ENCODE measurements at places on chromosomes 13 and 19. TPM values are rescaled to one million over a fixed set of nuclear protein-coding genes. Genes with fewer than 3 reads are reported as not detected.

GRCh38 chr13:44744880-44745633 is 168.9 kb upstream of the TSC22D1 start:
- DNase-seq, result no peak

GRCh38 chr19:17045907-17046502 is 19.4 kb upstream of the CPAMD8 start:
- DNase-seq, result no peak

- no peak for DNase-seq
Measured at GRCh38 chr19:47848823-47849473, 10.1 kb upstream of the TPRX2 start.

DNA sequence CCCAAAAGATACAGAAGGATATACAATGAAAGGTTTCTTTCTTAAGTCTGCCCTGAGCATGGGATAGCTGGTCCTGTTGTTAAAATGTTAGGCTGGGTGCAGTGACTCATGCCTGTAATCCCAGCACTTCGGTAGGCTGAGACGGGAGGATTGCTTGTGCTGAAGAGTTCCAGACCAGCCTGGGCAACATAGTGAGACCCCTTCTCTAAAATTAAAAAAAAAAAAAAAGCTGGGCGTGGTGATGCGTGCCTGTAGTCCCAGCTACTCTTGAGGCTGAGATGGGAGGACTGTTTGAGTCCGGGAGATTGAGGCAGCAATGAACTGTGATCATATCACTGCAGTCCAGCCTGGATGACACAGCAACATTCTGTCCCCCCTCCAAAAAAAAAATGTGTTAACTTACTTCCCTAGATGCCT is 52.5 kb upstream of the SHKBP1 start:
- no peak for DNase-seq

DNA sequence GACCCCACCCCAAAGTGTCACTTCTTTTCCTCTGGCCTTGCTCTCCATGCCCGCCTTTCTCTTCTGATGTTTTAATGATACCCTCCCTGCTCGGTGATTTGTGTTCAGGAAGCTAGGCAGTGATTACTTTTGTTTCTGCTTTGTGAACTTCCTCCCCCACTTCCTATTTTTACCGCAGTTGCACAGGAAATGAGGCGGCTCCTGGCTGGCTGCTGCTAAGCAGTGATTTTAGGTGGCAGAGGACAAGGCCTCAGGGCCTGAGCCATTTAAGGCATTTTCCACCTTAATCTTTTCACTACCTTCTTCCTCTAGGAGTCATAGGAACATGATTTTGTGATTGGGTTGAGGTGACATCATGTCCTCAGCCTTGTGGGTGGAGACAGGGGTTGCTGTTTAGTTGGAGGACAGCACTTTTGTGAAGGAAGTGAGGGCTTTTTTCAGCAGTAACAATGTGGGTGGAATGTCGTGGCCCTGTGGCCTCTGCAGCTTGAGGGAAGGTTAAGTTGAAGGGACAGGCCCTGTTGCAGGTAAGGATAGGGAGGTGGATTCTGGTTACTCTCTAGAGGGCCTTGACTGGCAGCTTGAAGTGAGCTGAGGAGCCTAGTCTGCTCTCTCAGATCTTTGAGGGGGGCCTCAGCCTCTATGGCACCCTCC is 15.7 kb downstream of the GARRE1 start:
- peak; percentile 27 for DNase-seq

GRCh38 chr13:83232626-83233025 is 649.6 kb downstream of the SLITRK1 start:
- DNase-seq, result no peak

DNA sequence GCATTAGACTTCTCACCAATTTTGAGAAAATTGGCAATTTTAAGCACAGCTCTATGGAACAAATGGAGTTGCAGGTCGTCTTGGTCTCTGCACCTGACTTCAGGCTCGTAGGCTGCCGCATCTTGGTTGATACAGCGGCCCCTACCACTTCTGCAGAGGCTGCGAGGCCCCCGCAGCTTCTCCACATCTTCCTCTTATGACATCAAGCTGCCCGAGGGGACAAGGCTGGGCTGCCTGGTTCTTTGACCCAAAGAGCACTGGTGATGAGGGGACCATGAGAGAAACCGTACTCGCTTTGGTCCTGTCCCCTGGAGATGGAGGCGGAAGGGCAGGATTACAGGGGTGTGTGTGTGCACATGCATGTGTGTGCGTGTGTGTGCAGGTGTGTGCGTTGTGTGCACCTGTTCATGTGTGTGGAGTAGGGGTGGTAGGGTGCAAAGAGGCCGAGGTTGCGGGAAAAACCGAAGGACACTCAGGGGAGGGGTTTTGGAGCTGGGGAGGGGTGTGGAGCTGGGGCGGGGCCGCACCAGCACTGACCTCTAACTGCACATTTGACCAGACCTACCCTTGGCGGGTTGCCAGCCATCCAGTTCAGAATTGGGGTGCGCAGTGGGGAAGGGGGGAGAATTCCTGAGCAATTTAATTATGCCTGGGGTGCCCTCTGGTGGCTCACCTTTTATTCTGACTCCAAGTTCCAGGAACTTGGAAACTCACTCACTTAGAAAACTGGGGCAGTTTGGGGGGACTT is 65.1 kb upstream of the ARHGEF7 start:
- DNase-seq, result peak; percentile 69

DNA sequence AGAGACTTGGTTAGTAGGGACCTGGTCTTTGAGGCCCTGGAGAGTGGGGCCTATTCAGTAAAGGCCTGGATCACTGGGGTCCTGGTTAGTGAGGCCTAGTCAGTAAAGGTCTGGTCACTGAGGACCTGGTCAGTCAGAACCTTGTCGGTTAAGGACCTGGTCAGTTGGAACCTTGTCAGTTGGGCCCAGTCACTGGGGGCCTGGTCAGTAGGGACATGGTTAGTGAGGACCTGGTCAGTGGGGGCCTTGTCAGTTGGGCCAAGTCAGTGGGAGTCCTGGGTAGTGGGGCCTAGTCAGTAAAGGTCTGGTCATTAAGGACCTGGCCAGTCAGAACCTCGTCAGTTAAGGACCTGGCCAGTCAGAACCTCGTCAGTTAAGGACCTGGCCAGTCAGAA is 43.2 kb upstream of the TPM4 start:
- DNase-seq, result no peak

GRCh38 chr19:3360421-3361383 is 5.7 kb upstream of the NFIC start:
- DNase-seq, result peak; percentile 70

PLIN5 gene
- total RNA-seq, result 12.6 TPM

MBD3L2 gene
- not detected for total RNA-seq

NUFIP1 gene
- 3.7 TPM for total RNA-seq

NKPD1 gene
- not detected for total RNA-seq

VWA8 gene
- total RNA-seq, result 23.2 TPM

CD22 gene
- total RNA-seq, result 10.0 TPM

WTIP gene
- 55.5 TPM for total RNA-seq

LILRA1 gene
- total RNA-seq, result 1.2 TPM
